NCI-H510A treated with DMSO at 0.1 percent for 48 hours (cell line): ENCODE measurements at places on chromosomes 13 and 19.

DNA sequence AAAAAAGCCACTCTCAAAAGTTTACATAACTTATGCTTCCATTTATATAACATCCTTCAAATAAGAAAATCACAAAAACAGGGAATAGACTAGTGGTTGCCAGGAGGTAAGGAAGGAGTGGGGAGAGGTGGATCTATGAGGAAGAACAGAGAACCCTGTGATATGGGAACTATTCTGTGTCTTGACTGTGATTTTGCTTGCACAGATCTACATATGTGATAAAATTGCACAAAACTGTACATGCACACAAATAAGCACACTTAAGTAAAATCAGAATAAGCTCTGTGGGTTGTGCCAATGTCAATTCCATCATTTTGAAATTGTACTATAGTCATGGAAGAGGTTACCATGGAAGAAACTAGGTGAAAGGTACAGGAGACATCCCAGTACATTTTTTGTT lies 121.6 kb upstream of the SGCG start:
- no peak for DNase-seq

GRCh38 chr13:85314686-85315085 lies 484.5 kb downstream of the SLITRK6 start:
- peak; percentile 21 for DNase-seq

- peak; percentile 74 for DNase-seq
Observed at GRCh38 chr19:2059422-2060201, 8.6 kb upstream of the MKNK2 start.

DNA sequence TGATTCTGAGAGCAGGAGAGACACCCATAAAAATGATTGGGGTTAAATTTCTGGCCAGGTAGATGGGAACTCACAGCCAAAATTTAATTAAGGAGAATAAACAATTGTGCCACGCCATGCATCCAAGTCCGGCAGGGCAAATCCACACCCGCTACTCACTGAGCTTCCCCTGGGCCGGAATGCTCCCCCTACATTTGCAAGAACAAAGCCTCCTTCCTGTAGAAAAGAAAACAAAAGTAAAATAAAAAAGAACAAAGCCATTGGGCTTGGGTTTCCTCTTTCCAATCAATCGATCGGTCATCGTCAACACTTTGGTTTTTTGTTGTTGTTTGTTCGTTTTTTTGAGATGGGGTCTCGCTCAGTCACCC lies 30.2 kb upstream of the TFDP1 start:
- DNase-seq, result no peak
